Breast epithelium (tissue), 4 donors: ENCODE measurements at places on chromosomes 7 and 10. TPM values are rescaled to one million over a fixed set of nuclear protein-coding genes. Genes with fewer than 3 reads are reported as not detected.

ATOH7 gene
- total RNA-seq, result 0.64 TPM

DNA sequence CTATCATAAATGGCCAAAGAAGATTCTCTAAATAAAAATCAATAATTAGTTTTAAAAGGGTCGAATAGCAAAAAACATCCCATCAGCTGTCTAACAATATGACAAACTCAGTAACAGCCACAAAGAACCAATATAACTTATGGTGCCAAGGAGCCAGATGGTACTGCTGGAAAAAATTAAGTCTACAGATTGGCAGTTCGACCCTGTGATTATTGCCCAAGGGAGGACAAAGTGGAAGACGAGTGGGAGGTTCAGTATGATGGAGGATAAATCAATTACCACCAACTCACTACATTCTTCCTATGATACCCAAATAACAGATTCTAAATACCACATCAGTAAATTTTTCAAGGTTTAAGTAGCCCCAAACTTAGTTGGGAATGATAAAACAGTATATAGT, 49.0 kb downstream of the SKAP2 start:
- H3K27ac ChIP-seq, result no peak overlapping the region
- no peaks in the 10 kb centered on the region for H3K27me3 ChIP-seq
- H3K4me3 ChIP-seq, result no peak overlapping the region
- no peaks in the 10 kb centered on the region for H3K4me1 ChIP-seq
- H3K36me3 ChIP-seq, result no peaks in the 10 kb centered on the region

DNA sequence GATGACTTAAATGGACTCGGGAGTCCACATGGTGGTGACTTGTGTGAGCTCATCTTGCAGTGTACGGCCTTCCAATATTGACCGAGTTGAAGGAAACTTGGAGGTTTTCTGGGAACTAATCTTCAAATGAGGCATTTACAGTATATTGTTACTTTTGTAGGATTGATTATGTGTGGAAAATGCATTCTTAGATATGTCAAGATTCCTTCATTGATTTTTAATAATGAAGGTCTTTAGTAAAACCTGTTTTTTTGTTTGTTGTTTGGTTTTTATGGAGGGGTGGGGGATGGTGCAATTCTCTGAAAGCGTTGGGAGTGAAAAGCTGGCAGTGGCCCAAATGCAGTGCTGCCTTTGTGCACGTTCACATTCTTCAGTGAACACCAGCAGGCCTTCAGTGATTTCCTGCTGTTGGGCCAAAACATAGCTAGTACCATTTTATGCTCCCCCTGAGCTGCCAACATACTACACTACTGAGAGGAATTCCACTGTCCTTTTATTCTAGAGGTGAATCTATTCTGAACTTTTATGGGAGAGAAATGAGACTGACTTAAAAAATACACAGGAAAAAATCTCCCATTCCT, 50.4 kb downstream of the CCNY start:
- no peaks in the 10 kb centered on the region for H3K27me3 ChIP-seq
- H3K4me1 ChIP-seq, result peaks cover 4% of the 10 kb centered on the region
- H3K36me3 ChIP-seq, result no peaks in the 10 kb centered on the region
- H3K4me3 ChIP-seq, result no peak overlapping the region

DNA sequence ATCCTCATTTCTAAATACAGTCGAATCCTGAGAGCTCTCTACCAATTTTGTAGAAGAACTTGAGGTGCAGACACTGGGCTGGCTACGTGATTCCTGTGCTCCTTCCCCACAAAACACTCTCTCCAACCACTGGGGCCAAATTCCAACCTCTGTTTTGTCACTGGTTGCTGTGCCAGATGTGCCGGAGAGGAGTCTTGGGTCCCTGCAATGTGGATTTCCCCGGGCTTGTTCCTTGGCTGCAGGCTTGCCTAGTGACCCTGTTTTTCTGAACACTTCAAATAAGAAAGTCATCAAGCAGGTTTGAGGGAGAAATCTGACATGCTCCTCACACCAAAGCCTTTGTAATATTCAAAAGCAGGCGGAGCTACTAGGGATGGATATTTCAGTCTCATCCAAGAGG, 44.4 kb upstream of the AGBL3 start:
- no peaks in the 10 kb centered on the region for H3K27me3 ChIP-seq
- DNase-seq, result no peak
- H3K4me1 ChIP-seq, result no peaks in the 10 kb centered on the region
- no peak overlapping the region for H3K4me3 ChIP-seq

DNA sequence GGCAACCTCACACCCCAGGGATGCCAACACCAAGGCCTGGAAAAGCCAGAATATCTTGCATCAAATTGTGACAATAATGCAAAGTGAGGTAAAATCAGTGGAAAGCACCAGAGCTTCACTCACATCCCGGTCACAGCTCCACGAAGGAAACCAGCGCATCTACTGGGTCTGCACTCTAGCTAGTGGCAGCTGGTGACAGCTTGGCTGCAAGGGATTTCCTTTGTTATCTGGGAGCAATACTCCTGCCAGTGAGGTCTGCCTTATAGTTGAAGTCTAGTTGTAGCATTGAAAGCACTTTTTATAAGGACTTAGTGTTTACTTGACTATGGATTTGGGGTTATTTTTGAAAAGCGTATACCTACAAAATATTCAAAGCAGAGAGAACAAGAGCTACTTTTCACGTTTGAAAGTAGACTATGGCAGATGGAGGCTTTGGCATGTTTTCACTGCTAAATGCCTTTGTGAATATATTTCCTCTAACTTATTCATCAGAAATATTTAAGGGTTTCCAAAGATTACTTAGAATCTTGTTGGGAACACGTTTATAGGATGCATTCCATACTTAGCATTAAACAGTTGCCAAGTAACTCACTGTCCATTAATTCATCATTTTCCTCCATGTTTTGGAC, 26.1 kb downstream of the WDFY4 start:
- no peak for DNase-seq
- no peak overlapping the region for H3K4me3 ChIP-seq
- H3K27me3 ChIP-seq, result no peaks in the 10 kb centered on the region
- H3K27ac ChIP-seq, result no peak overlapping the region

- no peaks in the 10 kb centered on the region for H3K36me3 ChIP-seq
- H3K4me1 ChIP-seq, result no peaks in the 10 kb centered on the region
- H3K27me3 ChIP-seq, result no peaks in the 10 kb centered on the region
- no peak overlapping the region for H3K27ac ChIP-seq
- DNase-seq, result no peak
These were observed 514.0 kb downstream of the PLXDC2 start for GRCh38 chr10:20330246-20330645.

GRCh38 chr7:135755351-135755753, 6.7 kb upstream of the FAM180A start:
- no peak for DNase-seq
- no peaks in the 10 kb centered on the region for H3K27me3 ChIP-seq
- H3K4me3 ChIP-seq, result no peak overlapping the region
- H3K27ac ChIP-seq, result no peak overlapping the region

DNA sequence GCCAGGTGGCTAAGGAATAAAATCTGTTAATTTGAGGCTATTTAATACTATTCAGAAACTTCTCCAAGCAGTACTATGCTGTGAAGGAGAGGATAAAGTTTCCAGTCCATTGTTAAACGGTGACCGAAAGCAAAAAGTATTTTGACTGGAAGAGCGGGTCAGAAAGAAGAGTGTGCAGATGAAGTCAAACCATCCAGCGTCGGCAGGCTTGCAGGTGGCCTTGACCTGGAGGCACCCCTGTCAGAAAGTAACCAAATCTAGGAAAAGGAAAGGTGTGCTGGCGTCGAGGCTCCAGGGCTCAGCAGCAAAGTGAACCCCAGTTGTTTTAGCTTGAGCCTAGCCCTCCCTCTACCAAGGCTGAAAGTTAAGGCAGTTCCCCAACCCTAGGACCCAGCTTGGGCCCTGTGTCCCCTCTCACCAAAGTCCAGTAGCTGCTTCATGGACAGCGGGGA, 544 bp downstream of the PDK4 start:
- H3K36me3 ChIP-seq, result peaks cover 15% of the 10 kb centered on the region
- DNase-seq, result no peak
- peak overlapping the region; percentile 95 for H3K27ac ChIP-seq
- peak overlapping the region; percentile 82 for H3K4me3 ChIP-seq
- no peaks in the 10 kb centered on the region for H3K27me3 ChIP-seq

DNA sequence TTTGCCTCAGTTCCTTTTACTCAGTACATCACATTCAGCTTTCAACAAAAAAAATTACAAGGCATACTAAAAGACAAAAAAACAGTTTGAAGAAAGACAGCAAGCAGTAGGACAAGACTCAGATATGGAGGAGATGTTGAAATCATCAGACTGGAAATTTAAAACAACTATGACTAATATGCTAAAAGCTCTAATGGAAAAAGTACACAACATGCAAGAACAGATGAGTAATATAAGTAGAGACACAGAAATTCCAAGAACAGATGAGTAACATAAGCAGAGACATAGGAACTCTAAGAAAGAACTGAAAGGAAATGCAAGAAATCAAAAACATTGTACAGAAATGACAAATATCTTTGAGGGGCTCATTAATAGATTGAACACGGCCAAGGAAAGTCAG, 402.6 kb downstream of the NEBL start:
- no peaks in the 10 kb centered on the region for H3K4me1 ChIP-seq
- H3K27ac ChIP-seq, result no peak overlapping the region
- no peaks in the 10 kb centered on the region for H3K36me3 ChIP-seq
- no peak for DNase-seq
- H3K4me3 ChIP-seq, result no peak overlapping the region

OR9A2 gene
- 2.0 TPM for total RNA-seq

GRCh38 chr7:91089382-91089963, 174.8 kb upstream of the FZD1 start:
- H3K27me3 ChIP-seq, result no peaks in the 10 kb centered on the region
- H3K4me1 ChIP-seq, result no peaks in the 10 kb centered on the region
- H3K27ac ChIP-seq, result no peak overlapping the region
- peak overlapping the region; percentile 51 for H3K4me3 ChIP-seq
- no peak for DNase-seq

DNA sequence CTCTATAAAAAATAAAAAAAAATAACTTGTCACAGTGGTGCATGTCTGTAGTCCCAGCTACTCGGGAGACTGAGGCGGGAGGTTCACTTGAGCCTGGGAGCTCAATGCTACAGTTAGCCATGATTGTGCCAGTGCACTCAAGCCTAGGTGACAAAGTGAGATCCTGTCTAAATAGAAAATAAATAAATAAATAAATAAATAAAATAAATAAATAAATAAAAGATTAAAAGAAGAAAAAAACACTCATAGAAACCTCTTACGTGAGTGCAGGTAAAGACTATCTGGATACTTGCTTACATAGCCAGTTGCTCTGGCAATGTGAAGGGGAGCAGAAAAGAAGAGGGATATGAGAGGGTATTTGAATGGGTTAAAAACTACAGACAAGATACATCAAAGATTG, 242.5 kb upstream of the PCDH15 start:
- no peaks in the 10 kb centered on the region for H3K4me1 ChIP-seq
- no peaks in the 10 kb centered on the region for H3K36me3 ChIP-seq

- peaks cover 5% of the 10 kb centered on the region for H3K4me1 ChIP-seq
- H3K27ac ChIP-seq, result no peak overlapping the region
- H3K27me3 ChIP-seq, result no peaks in the 10 kb centered on the region
- no peak for DNase-seq
- H3K4me3 ChIP-seq, result no peak overlapping the region
- no peaks in the 10 kb centered on the region for H3K36me3 ChIP-seq
These were observed 45.3 kb downstream of the RASGEF1A start for GRCh38 chr10:43221419-43222209.

DNA sequence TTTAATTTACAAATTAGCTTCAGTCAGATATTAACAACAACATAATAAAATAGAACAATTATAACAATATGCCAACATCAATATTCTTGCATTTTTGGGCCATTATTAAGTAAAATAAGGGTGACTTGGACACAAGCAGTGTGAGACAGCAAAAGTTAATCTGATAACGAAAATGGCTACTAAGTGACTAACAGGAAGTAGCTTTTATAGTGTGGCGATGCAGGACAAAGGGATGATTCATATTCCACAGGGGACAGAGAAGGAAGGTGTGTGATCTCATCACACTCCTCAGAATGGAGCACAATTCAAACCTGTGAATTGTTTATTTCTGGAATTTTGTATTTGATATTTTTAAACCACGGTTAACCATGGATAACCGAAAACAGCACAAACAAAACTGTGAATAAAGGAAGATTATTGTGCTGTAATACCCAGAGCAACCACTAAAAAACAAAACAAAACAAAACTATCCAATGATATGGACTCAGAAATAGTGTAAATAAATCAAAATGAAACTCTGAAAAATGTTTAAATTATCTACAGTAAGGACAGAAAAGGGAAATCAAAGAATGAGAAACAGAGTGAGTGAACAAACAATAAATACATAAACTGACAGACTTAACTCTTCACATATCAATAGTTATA, 66.9 kb upstream of the TFEC start:
- H3K27me3 ChIP-seq, result no peaks in the 10 kb centered on the region
- H3K4me3 ChIP-seq, result no peak overlapping the region
- no peak for DNase-seq
- no peaks in the 10 kb centered on the region for H3K4me1 ChIP-seq

DNA sequence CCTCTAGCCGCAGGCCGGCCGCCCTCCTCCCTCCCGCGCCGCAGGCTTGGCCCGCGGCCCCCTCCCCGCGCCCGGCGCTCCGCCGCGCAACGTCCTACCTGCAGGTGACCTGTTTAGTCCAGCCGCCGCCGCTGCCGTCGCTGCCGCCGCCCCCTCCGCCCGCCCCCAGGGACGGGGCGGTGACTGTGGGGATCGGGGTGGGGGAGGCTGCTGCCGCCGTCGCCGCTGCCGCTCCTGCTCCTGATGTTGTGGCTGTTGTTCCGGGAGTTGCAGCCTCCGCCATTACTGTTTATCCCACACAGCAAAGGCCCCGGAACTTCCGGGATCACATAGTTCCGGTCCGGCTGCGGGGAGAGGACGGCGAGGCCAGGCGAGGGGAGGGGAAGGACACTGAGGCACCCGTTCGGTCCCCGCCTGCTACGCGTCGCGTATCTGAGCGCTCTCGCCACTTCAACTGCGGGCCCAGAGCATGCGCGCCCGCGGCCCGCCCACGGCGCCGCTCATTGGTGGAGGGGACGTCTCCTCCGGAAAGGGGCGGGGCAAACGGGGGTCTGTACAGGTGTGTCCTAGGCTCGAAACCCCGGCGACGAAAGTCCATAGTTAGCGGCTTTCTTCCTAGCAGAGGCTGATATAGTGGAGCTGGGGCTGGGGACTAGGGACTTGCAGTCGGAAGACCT, at the start of gene MKRN1:
MKRN1 (minus strand) TSS at position 444 of the 677 bp plus-strand sequence; CDS start at position 283, 161 bp downstream.
- peak within 1 kb of the TSS; percentile 98 for H3K27ac ChIP-seq
- no peaks in the 10 kb centered on the region for H3K36me3 ChIP-seq
- peak within 1 kb of the TSS; percentile 99 for H3K4me3 ChIP-seq
- H3K4me1 ChIP-seq, result no peaks in the 10 kb centered on the region

GRCh38 chr10:125982260-125982948, 86.0 kb downstream of the FANK1 start:
- DNase-seq, result no peak
- H3K27ac ChIP-seq, result no peak overlapping the region
- H3K4me3 ChIP-seq, result no peak overlapping the region
- H3K4me1 ChIP-seq, result no peaks in the 10 kb centered on the region
- no peaks in the 10 kb centered on the region for H3K36me3 ChIP-seq
- no peaks in the 10 kb centered on the region for H3K27me3 ChIP-seq

GJD4 gene
- total RNA-seq, result not detected
